Activated CD4-positive, CD25-positive, alpha-beta regulatory T cell treated with anti-CD3 and anti-CD28 coated beads, Interleukin-2, amount 50 U/mL, for 24 hours (primary cell): ENCODE measurements at places on chromosomes 7 and 10.

GRCh38 chr7:39623732-39624441 is 515 bp downstream of the RALA start:
- ATAC-seq: peak; percentile 53

DNA sequence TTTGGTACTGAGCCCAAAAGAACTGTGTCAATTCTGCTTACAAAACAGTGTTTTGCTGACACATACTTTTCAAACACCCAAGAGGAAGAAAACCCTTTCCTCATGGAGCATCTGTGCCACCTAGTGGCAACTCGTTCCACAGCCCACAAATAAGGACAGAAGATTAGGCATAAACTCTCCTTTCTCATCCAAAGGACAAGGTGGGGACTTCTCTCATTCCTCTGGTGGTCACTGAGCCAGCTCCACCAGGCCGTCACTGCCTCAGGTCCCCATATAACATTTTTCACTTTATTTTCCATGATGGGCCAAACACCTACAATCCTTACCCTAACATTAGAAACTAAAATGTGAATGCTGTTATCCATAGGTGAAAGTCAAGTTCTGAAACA is 76.9 kb downstream of the RNF216 start:
- no peak for ATAC-seq

GRCh38 chr7:110051372-110051771 is 1039.6 kb upstream of the LRRN3 start:
- ATAC-seq: no peak

DNA sequence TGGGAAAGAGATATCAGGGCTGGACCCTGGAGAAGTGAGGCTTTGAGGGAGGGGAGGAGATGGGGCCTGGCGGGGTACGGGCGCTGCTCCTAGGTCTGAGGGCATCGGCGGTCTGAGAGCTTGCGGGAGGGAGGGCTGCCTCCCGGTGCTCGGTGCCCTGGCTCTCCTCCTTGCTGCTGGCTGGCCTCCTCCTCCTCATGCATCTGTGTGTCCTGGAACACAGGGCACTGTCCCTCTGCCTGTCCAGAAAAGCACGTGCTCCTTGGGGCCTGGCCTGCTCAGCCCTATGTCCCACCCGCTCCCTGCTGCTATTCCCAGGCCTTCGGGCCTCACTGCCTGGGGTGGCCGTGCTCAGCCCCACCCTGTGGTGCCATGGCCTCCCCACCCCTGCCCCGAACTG is 166.9 kb downstream of the RNF216 start:
- no peak for ATAC-seq

GRCh38 chr10:118020365-118020764 is 26.4 kb downstream of the RAB11FIP2 start:
- ATAC-seq: no peak

DNA sequence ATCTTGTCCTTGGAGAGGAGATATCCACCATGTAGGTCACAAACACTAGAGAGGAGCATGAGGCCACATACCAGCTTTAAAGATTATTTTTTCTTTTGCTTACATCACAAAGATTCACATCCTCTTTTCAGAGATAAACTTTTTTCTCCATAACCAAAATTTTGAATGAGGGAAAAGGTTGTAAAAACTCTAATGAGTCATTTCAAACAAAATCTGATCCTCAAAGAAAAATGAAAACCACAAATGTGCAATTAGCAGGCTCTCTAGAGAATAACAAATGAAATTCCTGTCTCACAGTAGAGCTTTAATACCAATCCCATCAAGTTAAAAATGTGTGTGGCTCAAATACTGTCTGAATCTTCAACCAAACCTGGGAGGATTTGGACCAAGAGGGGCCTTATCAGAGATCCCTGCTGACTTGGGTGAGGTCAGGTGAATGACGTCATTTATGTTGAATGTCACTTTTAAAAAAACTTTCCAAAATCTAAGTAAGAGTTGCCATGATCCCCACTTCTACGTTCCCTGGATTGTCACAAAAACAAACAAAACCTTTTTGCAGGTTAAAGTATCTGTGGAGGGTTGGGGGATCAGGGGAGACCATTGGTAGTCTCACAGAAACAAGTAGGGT is 261.5 kb upstream of the NPSR1 start:
- ATAC-seq: no peak

DNA sequence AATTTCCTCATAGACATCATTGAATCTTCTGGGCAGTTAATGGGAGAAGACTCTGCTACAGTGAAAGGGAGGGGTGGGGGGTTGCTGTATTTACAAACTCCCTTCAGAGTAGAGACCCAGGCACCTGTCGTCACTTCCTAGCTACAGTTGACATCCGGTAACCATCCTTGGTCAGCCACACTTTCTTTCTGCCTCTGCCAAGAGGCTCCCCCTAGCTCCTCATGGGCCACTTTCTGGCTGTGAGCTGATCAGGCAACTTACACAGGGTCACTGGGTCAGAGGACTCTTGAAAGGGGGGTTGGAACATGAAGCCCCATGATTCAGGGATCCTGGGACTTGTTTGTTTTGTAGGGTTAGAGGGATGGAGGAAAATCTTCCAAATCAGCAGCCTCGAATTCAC is 1.2 kb downstream of the TECPR1 start:
- ATAC-seq: no peak

DNA sequence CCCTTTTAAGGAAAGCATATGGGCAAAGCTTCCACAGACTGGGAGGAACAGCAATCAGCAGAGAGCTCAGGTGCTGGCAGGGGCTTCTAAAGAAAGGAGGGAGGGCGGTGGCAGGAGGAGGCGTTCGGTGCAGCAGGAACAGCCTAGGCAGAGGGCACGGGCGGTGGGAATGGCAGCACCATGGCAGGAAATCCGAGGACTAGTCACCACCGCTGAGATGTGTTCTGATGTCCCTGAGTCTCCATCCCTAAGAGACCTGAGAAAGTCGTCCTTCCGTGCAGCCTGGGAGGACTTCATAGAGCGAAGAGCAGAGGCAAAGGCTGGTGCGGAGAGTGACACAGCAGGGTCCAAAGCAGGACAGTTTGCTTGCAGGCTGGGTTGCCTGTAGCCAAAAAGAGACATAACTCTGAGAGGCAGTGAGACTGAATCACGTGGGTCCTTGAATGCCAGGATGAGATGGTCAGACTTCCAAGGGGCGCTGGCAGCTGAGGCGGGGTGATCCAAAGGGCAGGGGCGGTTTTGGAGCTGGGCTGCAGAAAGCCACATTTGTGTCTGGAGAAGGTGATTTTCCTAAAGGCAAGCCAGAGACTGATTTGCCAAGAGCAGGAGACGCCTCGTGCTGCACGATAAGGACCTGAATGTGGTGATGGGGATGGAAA is 35.8 kb upstream of the GRID1 start:
- ATAC-seq: no peak

DNA sequence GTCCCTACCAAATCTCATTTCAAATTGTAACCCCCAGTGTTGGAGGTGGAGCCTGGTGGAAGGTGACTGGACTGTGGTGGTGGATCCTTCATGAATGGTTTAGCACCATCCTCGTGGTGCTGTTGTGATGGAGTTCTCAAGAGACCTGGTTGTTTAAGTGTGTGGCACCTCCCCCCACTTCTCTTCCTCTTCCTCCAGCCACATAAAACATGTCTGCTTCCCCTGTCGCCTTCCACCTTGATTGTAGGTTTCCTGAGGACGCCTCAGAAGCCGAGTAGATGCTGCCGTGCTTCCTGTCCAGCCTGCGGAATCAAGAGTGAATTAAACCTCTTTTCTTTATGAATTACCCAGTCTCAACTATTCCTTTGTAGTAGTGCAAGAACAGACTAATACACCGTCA is 21.0 kb downstream of the GRB10 start:
- ATAC-seq: no peak

DNA sequence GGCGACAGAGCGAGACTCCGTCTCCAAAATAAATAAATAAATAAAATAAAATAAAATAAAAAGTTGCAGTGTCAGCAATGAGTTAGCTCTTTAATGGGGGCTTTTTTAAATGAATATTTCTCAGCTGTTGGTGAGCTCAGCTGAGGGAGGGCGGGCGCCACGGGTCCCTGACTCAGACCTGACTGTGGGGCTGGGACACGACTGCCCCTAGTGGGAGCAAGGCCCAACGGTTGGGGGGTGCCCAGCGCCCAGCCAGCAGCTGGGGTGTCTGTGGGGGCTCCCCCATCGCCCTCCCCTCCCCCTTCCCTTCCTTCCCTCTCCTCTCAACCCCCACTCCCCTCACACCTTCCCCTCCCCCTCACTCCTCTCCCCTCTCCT is 46.6 kb downstream of the PWWP2B start:
- peak; percentile 67 for ATAC-seq

DNA sequence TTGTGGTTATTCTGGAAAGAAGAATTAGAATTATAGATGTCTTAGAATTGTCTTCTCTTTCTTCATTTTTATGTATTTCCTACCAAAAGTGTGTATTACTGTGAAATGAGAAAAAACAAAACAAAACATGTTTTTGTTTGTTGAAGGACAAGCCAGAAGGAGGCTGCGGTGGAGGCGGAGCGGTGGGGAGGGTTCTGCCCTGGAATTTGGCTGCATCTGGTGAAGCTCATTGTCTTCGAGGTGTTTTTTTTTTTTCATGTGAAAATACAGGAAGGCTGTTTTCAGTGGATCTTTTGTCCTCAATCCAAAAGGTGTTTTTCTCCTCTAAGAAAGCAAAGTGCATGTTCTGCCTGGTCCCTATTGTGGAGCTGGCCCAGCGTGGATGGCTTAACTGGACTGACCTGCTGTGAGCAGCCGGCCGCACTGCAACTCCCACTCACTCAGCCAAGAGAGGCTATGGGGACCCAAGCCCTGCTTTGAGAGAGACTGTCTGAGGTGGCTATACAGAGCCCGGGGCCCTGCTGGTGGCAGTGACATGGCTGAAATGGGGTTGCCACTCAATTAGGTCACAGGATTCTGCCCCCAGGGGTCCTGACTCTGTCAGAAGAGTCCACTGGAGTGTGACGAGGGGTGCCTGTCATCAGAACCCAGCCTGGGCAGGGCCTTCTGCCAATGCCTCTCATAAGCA is 184.9 kb upstream of the MKI67 start:
- no peak for ATAC-seq

- ATAC-seq: no peak
Observed at GRCh38 chr7:7512861-7513597, 22.6 kb downstream of the COL28A1 start.

DNA sequence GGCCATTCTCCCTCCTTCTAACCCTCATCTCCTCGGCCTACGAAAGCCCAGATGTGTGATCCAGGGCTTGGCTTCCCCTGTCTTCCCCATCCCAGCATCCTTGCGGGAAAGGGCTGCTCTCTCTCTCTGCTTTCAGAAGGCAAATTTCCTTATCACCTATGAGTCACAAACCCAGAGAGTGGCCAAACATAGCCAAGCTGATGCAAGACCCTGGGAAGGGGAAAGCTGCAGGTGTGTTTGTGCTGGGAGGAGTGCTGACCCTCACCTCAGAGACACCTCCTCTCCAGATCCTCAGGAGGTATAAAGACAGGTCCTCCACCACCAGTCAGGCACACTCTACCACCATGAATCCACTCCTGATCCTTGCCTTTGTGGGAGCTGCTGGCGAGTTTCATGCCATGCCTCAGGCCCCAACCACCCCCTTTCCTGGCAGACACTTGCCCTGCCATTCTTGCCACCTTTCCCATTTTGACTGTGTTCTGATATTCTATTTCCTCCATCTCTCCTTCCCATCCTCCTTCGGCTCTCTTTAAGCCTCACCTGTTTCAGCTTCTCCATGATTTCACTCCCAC is 10.6 kb upstream of the PRSS2 start:
- no peak for ATAC-seq

- ATAC-seq: no peak
Observed at GRCh38 chr7:47488969-47489342, 93.0 kb downstream of the TNS3 start.

DNA sequence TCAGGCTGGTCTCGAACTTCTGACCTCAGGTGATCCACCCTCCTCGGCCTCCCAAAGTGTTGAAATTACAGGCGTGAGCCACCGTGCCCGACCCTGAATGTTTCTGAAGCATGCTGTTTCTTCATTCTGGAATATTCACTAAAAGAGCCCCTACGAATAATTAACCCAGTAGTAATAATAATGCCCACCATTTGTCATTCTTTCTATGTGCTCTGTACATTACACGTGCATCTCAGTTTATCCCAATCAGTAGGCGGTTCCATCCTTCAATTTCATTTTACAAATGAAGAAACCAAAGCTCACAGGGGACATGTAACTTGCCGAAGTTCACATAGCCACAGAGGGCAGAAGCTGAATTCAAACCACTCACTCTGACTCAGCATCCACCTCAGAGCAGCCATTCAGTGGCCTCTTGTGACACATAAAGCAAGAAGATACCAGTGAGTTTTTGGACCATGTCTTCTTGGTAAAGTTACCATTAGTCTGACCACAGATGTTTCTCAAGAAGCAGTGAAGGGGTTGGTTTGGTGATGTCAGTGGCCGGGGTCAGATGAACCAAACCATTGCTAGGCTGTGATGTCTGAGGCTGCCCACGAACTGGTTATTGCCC is 71.9 kb upstream of the DUSP5 start:
- ATAC-seq: peak; percentile 95

DNA sequence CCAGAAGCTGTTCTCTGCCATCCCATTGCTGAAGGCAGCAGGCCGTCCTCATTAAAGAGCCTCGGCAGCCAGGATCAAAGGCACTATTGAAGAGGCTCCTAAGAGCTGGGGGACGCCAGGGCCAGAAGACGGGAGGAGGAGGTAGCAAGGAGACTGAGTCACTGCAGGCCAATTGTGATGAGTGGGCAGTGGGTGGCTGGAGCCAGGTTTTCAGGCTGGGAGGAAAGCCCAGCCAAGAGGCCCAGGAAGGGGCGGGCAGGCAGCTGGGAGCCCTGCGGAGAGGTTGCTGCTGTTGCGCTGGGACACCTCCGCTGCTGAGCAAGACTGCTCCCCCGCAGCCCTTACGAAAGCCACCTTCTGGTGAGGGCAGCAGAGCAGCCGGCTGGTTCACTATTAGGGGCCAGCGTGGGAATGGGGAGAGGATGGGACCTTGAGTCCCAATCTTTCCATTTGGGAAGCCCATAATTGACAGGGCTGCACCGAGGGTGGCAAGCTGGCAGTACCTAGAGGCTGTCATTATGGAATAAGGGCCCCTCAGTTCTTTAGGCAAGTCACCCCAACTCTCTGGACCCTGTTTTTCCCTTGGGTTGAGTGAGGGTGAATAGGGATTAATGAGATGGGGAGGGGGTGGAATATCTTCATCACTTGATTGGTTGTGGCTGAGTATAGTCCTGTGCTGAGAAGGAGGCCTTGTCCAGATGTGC is 48.4 kb downstream of the UNC5B start:
- ATAC-seq: no peak

- ATAC-seq: no peak
Observed at GRCh38 chr7:73831834-73832651, 1.2 kb downstream of the CLDN4 start.

- ATAC-seq: no peak
Observed at GRCh38 chr7:33982425-33982786, 77.1 kb downstream of the BMPER start.

DNA sequence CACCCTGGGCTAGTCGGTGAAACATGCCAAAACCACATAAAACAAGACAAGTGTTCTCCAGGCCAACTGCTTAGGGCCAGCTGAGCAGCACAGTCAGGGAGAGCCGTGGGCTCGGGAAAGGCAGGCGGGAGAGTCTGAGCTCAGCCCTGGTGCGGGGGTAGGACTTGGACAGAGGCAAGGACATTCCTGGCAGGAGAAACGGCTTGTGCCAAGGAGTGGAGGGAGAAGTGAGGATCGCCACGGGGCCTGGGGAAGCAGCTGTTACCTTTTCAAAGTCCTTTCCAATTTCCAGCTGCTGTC is 4.2 kb downstream of the ELN start:
- no peak for ATAC-seq

GRCh38 chr10:58240531-58240930 is 27.2 kb downstream of the IPMK start:
- ATAC-seq: no peak
